CD4-positive, CD25-positive, alpha-beta regulatory T cell (primary cell): ENCODE measurements at places on chromosomes 4 and X.

DNA sequence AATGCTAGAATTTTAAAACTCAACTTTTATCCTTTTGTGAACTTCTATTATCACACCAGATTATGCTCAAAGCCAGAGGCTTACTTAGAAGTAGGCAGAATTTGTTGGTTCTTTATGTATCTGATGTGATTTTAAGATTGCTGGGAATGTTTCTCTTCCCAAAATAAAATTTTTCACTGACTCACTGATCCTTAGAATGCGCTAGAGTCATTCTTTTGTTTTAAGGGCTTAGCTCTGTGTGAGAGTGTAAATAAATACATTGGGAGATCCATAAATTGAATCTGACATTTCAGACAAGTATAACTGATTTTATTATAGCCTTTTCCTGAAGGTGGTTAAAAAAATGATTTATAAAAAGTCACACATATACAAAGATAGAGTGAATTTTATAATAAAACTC, 101.3 kb downstream of the LARP1B start:
- no peak for DNase-seq

DNA sequence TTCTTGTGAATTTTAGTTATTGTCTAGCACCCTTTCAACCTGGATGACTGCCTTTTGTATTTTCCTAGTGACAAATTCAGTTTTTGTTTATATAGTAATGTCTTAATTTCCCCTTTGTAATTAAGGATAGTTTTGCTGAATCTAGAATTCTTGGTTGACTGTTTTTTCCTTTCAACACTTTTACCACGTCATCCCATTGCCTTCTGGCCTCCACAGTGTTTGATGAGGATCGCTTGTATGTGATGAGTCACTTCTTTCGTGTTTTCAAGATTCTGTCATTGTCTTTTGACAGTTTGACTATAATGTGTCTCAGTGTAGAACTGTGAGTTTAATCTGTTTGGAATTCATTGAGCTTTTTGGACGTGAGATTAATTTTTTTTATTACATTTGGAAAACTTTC, 30.1 kb downstream of the KDM6A start:
- no peak for DNase-seq

DNA sequence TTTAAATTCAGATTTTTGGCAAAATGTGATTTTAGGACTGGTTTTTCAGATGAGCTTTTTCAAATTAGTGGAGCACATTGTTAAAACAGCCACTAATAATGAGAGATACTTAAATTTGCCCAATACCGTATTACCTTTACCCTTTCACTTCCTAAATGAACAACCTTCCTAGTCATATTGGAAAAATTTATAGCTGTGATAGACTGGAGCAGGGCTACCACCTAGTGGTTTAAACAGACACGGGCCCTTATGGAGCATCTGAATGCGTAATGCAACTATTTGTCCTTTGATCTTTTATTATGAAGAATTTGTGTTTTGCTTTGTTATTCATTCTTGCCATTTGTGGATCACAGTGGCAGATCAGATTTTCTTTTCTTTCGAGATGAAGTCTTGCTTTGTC, 72.7 kb downstream of the KDM6A start:
- no peak for DNase-seq

DNA sequence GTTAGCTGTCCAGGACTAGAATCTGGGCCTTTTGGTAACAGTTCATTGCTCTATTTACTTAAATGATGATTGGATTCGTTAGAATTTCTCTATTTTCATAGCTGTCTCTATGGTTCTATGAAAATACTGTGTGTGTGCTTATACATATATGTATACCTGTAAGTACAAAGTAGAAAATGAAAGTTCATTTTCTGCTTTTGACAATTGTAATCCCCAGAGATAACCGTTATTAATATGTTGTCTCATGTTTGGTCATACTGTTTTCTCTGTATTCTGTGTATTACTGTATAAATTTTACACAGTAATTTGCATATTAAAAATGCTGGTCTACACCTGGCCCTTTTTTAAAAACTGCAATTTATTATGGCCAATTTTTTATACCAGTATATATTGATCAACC, 55.4 kb downstream of the CLCN3 start:
- no peak for DNase-seq

DNA sequence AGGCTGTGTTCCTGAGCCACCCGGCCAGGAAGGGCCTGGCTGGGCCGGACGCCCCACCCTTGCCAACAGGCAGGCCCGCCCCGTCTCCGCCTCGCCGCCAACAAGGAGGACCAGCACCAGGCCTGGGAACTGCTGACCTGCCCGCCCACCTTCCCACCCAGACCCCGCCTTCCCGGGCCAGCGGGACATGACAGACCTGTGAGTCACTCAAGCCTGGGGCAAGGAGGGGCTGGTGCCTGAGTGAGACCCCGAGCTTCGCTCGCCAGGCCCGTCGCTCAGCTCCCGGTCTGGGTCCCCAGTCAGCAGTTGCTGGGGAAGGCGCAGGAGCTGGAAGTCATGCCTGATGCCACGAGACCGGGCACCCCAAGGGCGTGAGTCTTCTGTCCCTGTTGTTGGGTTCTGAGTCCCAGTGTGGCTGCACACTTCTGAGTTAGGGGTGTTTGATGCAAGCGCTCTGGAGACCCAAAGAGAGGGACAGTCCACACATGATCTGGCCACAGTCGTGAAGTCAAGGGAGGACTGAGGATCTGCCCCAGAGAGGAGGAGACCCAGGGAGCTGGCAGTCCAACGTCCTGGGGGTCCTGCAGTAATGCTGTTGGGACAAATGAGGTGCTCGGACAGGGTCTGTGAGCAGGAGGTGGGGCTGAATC, at the start of gene DNASE1L1:
DNASE1L1 (minus strand) TSS at position 33 of the 650 bp plus-strand sequence. CDS start 3,686 bp downstream, outside the sequence.
- DNase-seq, result no peak

GRCh38 chr4:76601791-76602190, 166.8 kb downstream of the SHROOM3 start:
- DNase-seq, result no peak
